Inflammatory macrophage (primary cell): ENCODE measurements at places on chromosomes 16 and 17.

DNA sequence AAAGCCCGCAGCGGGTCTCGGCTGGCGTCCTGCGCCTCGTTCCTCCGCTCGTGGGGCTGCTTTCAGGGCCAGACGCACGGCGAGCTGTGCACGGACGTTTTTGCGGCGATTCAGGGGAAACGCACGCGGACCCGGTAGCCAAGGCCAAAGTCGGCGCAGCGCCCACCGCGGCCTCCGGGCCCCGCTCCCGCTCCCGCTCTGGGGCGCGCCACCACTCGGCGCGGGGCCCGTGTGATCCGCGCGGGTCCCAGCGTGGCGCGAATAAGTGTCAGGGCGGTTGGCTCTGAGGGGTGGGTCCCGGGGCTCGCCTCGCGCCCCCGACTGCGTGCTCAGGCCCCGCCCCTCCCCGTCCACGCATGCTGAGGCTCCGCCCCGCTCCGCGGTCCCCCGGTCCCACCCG, 694 bp upstream of the TBCD start:
- no peak for DNase-seq

GRCh38 chr17:64742326-64742725, 80.2 kb upstream of the SMURF2 start:
- no peak for DNase-seq

DNA sequence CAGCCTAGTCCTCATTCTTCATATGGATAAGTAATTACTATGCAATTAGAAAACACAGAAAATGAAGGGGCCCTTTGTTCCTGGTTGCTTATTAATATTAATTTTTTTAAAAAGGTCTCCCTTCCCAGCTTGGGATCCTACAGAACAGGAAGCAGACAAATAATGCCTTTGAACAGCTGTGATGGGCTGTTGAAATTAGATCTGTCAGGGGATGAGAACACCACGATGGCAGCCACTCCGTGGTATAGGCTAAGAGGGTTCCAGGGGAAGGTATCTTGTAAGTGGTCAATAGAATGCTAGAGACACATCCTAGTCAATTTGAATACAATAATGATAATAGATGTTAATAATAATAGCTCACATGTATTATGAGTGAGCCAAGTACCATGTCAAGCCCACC, 83.1 kb downstream of the CCDC182 start:
- no peak for DNase-seq

- DNase-seq, result no peak
These were observed 5.3 kb upstream of the HEXD start for GRCh38 chr17:82412535-82413520.

DNA sequence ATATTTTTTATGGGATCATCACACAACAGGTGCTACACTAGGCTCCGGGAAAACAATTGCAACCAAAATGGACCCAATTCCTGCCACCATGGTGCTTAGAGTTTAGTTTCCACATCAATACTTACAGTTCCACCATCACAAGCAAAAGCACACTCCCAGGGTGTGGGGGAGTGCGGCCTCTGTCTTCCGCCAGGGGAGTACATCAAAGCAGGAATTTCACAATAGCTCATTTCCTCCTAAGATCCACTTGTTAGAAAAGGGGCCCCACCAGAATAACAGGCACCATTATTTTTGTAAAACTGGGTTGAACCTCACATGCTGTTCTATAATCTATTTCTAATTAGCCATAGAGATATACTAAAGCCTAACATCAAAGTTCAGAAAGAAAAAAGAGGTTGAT, 44.3 kb upstream of the PSMD7 start:
- no peak for DNase-seq

DNA sequence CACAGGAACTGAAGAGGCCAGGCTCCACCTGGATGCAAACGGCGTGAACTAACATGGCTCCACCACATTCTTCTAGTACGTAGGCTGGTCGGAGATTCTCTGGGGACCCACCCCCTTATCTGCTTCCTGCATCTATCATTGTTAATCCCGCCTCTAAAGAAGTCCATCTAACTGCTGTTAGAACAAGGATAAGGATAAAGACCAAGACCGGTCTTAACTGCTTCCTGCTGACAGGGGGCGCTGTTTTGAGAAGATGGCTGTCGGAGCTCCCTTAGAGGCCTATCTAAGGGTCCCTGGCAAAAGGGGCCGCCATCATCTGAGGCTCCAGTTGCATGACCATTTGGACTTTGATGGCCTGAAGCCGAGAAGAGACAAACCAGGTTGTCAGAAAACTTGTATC, 25.8 kb upstream of the TNFSF12 start:
- DNase-seq, result peak; percentile 59

- DNase-seq, result no peak
These were observed 20.1 kb downstream of the MRPL45 start for GRCh38 chr17:38317081-38317480.

DNA sequence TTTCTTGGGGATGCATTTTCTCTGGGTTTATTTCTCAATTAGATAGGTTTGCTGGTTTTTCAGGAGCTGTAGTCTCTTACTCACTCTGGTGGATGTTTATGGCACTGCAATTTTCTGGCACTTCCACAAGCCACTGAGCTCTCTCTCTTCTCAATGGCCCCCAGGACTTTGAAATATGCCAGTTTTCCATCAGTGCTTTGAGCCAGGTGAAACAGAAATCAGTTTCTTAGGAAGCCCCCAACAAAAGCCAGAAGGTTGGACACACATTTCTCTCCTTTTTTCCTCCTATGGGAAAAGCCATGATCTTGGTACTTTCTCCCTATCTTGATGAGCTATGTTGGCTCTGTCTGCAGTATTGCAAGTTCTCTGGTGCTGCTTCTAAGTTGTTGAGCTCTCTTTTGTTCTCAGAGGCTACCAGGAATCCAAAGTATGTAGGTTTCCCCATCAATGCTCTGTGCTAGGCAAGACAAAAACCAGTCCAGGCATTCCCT, 90.7 kb upstream of the SMIM36 start:
- peak; percentile 67 for DNase-seq
